ENCODE measurements at places on chromosomes 1 and 21. TPM values are rescaled to one million over a fixed set of nuclear protein-coding genes. Genes with fewer than 3 reads are reported as not detected.

LYSMD1 gene
- total RNA-seq = 7.1 TPM

ASCL5 gene
- total RNA-seq = 0.49 TPM

NT5C1A gene
- total RNA-seq = not detected

MRPS21 gene
- total RNA-seq = 37.9 TPM

MAN1C1 gene
- 1.6 TPM for total RNA-seq

S100A8 gene
- total RNA-seq = not detected

MIXL1 gene
- total RNA-seq = 0.16 TPM

TRIM67 gene
- 1.1 TPM for total RNA-seq

EFNA3 gene
- 0.98 TPM for total RNA-seq

APOBEC4 gene
- not detected for total RNA-seq

EIF4G3 gene
- total RNA-seq = 24.1 TPM

MRPL20 gene
- total RNA-seq = 174 TPM
